ENCODE measurements at places on chromosomes 4 and X. TPM values are rescaled to one million over a fixed set of nuclear protein-coding genes. Genes with fewer than 3 reads are reported as not detected.

DNA sequence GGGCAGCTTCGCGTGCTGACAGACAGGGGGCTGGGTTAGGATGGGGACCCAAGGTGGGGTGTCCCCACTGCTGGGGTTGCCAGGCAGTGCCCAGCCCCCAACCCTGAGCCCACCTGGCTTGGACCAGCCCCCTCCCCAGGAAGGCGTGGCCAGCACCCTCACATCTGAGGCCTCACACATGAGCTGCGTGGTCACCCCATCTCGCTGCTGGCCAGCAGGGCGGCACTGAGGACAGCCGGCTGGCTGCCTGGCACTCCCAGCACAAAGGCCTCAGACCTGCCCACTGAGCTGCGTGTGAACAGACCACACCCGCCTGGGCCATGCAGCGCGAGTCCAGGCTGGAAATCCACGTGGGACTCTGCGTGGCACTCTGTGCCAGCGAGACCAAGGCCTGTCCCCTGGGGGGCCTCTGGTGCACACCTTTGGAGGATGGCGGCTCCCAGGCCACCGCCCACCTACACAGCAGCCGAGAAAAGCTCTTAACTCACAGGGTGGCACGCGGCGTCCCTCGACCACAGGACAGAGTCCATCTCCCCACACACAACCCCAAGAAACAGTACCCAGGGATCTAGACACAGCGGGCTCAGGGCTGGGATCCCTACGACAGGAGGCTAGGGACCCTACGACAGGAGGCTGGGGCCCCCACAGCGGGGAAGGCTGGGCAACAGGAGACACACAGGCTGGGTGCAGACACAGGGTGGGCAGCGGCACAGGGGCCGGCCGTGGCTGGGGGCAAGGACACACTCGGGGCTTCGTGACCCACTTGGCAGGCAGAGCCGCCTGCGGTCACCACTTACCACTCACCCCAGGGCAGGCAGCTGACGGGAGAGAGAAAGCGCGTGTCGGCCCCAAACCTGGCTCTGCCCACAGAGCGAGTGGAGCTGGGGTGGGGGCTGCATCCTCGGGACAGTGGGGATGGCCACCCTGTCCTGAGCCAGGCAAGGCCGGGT lies 9.8 kb downstream of the DGKQ start:
- no peaks in the 10 kb centered on the region for H3K36me3 ChIP-seq
- H3K4me1 ChIP-seq: no peaks in the 10 kb centered on the region
- no peak for DNase-seq
- H3K27ac ChIP-seq: no peak overlapping the region
- H3K27me3 ChIP-seq: no peaks in the 10 kb centered on the region
- no peak overlapping the region for H3K4me3 ChIP-seq

- DNase-seq: no peak
- peaks cover 33% of the 10 kb centered on the region for H3K36me3 ChIP-seq
- H3K4me1 ChIP-seq: peaks cover 52% of the 10 kb centered on the region
- peak overlapping the region; percentile 89 for H3K4me3 ChIP-seq
- no peaks in the 10 kb centered on the region for H3K27me3 ChIP-seq
- H3K27ac ChIP-seq: peak overlapping the region; percentile 74
Observed at GRCh38 chr4:30727409-30727808, 7.2 kb downstream of the PCDH7 start.

DNA sequence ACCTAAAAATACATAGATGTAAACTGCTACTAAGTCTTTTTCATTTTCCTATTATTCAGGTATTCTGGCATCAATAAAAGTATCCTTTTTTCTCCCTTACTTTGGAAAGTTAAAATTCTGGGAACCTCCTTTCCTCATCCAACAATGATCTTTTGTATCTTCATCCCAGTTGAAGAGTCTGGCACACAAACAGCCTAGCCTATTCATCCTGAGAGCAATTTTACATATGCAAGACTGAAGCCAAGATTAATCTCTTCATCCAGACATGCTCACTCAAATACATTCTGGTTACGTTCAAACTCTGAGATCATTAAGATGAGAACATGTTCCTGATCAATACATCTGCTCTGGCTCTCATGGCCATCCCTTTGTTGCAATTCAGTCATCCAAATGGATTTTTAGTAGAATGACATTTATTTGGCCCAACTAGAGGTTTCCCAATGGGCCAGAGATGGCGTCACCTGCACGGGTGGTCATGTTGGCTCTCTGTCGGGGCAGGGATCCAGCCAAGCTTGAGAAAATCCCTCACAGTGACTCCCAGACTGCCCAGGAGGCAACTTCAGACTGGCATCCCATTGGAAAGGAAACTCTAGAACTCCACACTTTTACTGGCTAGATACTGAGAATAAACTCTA lies 135.3 kb upstream of the VCX2 start:
- no peaks in the 10 kb centered on the region for H3K4me1 ChIP-seq
- H3K27me3 ChIP-seq: no peaks in the 10 kb centered on the region
- DNase-seq: no peak
- H3K36me3 ChIP-seq: no peaks in the 10 kb centered on the region
- no peak overlapping the region for H3K27ac ChIP-seq

DNA sequence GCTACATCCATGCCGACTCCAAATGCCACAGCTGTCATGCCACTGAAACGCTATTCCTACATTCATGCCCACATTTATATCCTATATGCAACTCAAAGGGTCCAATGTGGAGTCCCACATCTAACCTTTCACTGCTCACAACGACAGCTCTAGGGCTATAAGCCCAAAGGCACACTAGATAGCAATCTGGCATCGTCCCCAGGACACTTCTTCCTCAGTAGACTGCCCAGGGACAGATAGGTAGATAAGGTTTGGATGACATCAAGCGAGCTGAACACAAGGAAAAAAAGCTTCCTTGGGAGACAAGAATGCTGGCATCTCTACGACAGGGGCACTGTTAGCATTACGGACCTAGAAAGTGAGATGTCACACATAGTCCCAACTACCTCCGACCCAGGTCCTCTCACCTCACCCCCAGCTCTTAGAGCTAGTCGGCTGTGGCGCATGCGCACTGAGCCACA lies 685 bp downstream of the RAB9B start:
- no peaks in the 10 kb centered on the region for H3K4me1 ChIP-seq
- H3K27me3 ChIP-seq: no peaks in the 10 kb centered on the region
- H3K4me3 ChIP-seq: peak overlapping the region; percentile 75
- no peaks in the 10 kb centered on the region for H3K36me3 ChIP-seq

GRCh38 chrX:23825675-23826074 lies 42.7 kb downstream of the SAT1 start:
- H3K4me1 ChIP-seq: peaks cover 8% of the 10 kb centered on the region
- H3K4me3 ChIP-seq: no peak overlapping the region
- no peaks in the 10 kb centered on the region for H3K36me3 ChIP-seq
- H3K27me3 ChIP-seq: no peaks in the 10 kb centered on the region

DNA sequence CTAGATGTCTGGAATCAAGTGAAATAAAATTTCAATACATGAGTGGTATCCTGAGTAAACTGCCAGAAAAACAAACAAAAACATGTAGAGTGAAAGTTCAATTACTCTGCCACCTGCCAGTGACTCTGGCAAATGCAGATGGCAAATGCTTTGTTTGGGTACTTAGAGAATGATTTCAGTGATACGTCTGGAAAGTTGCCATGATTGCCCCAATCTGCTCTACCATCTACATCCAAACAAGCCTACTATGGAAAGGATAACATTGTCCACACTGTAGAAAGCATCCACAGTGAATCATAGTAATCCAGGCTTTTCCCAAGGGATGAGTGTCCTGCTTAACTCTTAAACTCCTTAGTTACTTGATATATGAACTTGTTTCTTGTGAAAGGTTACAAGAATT lies 3.4 kb downstream of the SPATA4 start:
- DNase-seq: no peak
- H3K27ac ChIP-seq: no peak overlapping the region
- no peaks in the 10 kb centered on the region for H3K36me3 ChIP-seq
- peaks cover 9% of the 10 kb centered on the region for H3K4me1 ChIP-seq
- no peaks in the 10 kb centered on the region for H3K27me3 ChIP-seq

GRCh38 chr4:27358269-27358668 lies 497.6 kb downstream of the STIM2 start:
- no peak overlapping the region for H3K4me3 ChIP-seq
- no peaks in the 10 kb centered on the region for H3K27me3 ChIP-seq
- no peak overlapping the region for H3K27ac ChIP-seq
- no peaks in the 10 kb centered on the region for H3K36me3 ChIP-seq
- H3K4me1 ChIP-seq: no peaks in the 10 kb centered on the region

DNA sequence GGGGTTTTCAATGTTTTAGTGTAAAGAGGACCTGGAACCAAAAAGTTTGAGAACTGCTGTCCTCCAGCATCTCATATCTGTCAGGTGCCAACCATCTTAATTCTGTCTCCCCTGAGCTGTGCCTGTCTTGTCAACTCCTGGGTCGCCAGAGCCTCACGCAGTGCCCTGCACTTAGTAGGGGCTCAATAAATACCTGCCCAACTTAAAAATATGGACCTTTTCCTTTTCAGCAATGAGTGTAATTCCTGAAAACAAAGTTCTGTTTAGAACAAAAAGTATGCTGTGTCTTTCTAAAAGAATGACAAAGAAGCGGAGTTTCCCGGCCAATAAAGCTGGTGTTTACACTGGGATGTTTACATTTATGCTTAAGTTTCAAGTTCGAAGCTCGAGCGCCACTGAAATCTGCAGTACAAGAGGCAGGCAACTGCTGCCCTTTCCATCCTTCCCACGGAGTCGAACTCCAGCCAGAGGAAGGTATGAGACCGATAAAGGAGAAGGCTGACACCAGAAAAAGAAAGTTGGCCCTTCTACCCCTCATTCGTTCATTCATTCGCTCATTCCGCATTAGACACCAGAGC lies 1.1 kb upstream of the HTATSF1 start:
- H3K36me3 ChIP-seq: peaks cover 3% of the 10 kb centered on the region
- DNase-seq: no peak
- H3K4me3 ChIP-seq: peak overlapping the region; percentile 85
- peaks cover 13% of the 10 kb centered on the region for H3K4me1 ChIP-seq
- H3K27me3 ChIP-seq: peaks cover 10% of the 10 kb centered on the region

- no peaks in the 10 kb centered on the region for H3K27me3 ChIP-seq
- no peak for DNase-seq
- H3K27ac ChIP-seq: peak overlapping the region; percentile 28
- peaks cover 19% of the 10 kb centered on the region for H3K36me3 ChIP-seq
- H3K4me3 ChIP-seq: no peak overlapping the region
- peaks cover 6% of the 10 kb centered on the region for H3K4me1 ChIP-seq
Observed at GRCh38 chr4:105859233-105859632, 36.0 kb upstream of the NPNT start.

GRCh38 chrX:18353931-18354368 lies 538 bp downstream of the SCML2 start:
- H3K4me1 ChIP-seq: peaks cover 11% of the 10 kb centered on the region
- DNase-seq: no peak
- no peak overlapping the region for H3K27ac ChIP-seq
- peak overlapping the region; percentile 76 for H3K4me3 ChIP-seq
- no peaks in the 10 kb centered on the region for H3K36me3 ChIP-seq

The GABRG1 gene
- total RNA-seq: not detected

The CLDN34 gene
- 0.59 TPM for total RNA-seq

The PRR32 gene
- not detected for total RNA-seq

The FOXO4 gene
- total RNA-seq: 23.3 TPM

The IL15 gene
- total RNA-seq: 3.8 TPM

The EMD gene
- 68.9 TPM for total RNA-seq

The SLC26A1 gene
- 0.83 TPM for total RNA-seq

The SMIM20 gene
- 28.4 TPM for total RNA-seq

The AMTN gene
- not detected for total RNA-seq

All from osteocyte (in vitro differentiated cells).